ENCODE measurements at places on chromosomes 3 and 15.

GRCh38 chr3:156614642-156615511 is 59.5 kb upstream of the TIPARP start:
- no peak for DNase-seq

GRCh38 chr15:59140422-59141226 is 35.7 kb downstream of the CCNB2 start:
- DNase-seq, result no peak

DNA sequence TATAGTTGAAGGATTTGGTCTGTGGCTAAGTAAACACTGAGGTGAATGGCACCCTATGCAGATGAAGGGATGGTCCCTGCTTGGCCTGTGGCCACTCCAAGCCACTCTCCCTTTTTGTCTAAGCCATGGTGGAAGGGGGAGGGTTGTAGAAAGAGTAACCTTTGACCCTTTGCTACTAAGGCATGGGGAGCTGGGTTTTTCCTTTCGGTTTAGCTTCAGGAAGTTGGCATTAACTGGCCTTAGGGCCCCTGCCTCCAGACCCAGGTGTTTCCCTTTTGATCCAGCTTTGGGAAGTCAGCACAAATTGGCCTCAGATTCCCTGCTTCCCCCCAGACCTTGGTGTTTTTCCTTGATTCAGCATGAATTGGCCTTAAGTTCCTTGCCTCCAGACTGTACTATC is 49.5 kb downstream of the EFCAB12 start:
- DNase-seq, result no peak

DNA sequence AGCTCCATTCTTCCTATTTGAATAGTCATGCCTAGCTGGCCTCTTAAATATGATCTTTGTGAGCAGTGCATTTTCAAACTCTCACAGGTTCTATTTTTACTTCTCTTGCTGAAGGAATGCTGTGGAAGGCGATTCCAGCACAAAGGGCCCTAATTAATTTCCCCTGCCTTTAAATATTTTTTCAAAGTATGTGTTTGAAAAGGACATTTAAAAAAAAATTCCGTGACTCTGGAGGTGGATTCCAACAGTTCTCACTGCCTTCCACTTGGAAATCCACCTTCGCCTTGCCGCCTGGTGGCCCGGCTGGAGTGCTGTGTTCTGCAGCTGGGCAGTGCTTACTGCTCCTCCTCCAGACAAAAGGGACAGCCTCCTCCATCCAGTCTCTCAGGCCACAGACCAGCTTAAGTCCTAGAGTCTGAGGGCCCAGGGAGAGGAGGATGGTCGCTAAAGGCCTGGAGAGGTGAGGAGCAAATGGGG is 61.5 kb upstream of the CORO2B start:
- DNase-seq, result no peak

GRCh38 chr3:138119423-138119766 is 4.0 kb upstream of the DZIP1L start:
- no peak for DNase-seq

- no peak for DNase-seq
Observed at GRCh38 chr3:162134571-162134970, 638.0 kb downstream of the OTOL1 start.

Data from memory B cell (primary cell).